ENCODE measurements at places on chromosomes 1 and 21. TPM values are rescaled to one million over a fixed set of nuclear protein-coding genes. Genes with fewer than 3 reads are reported as not detected.

DNA sequence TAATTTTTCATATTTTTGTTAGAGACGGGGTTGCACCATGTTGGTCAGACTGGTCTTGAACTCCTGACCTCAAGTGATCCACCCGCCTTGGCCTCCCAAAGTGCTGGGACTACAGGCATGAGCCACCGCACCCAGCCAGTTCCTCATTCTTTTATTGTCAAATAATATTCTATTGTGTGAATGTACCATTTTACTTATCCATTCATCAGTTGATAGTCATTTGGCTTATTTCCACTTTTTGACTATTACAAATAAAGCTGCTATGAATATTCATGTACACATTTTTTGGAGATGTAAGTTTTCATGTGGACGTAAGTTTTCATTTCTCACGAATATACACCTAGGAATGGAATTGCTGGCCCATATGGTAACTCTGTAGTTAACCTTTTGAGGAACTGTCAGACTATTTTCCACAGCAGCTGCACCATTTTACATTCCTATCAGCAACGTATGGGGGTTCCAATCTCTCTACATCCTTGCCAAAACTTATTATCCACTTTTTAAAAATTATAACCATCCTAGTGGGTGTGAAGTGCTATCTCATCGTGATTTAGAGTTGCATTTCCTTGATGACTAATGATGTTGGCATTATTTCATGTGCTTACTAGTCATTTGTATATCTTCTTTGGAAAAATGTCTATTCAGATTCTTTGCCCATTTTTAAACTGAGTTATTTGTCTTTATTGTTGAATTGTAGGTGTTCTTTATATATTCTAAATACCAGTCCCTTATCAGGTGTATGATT, 12.7 kb downstream of the PACC1 start:
- H3K36me3 ChIP-seq, result no peaks in the 10 kb centered on the region
- no peak overlapping the region for H3K4me3 ChIP-seq
- no peak for DNase-seq
- H3K27me3 ChIP-seq, result no peaks in the 10 kb centered on the region
- peak overlapping the region; percentile 55 for H3K27ac ChIP-seq
- H3K4me1 ChIP-seq, result peaks cover 20% of the 10 kb centered on the region

TMEM79 gene
- 12.9 TPM for total RNA-seq

DNA sequence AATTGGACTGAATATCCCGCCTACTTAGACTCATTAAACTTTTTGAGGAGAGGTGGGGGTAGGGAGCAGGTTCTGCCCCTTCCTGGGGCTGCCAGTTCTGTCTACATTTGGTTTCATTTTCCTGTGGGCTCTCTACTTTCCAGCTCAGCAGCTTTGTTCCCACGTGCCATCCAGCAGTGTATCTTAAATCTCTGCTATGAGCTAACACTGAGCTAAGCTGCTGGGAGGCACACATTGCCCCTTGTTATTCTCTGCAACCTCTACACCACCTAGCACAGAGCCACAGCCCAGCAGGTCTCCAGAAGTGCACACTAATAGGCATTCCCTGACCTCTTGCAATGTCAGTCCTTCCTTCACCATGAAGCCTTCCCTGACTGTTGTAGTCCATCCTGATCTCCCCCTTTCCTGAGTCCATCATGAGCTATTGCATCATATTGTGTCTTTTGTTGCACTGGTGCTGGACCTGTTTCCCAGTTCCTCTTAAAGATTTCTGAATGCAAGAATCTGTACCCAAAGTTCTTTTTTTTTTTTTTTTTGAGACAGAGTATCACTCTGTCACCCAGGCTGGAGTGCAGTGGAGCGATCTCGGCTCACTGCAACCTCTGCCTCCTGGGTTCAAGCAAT, 28.7 kb upstream of the NRDC start:
- H3K4me1 ChIP-seq, result peaks cover 6% of the 10 kb centered on the region
- DNase-seq, result no peak
- H3K27ac ChIP-seq, result no peak overlapping the region
- no peak overlapping the region for H3K4me3 ChIP-seq
- no peaks in the 10 kb centered on the region for H3K36me3 ChIP-seq

OPTC gene
- total RNA-seq, result not detected

TSPAN2 gene
- 6.0 TPM for total RNA-seq

- peak overlapping the region; percentile 10 for H3K4me3 ChIP-seq
- peaks cover 28% of the 10 kb centered on the region for H3K36me3 ChIP-seq
- peaks cover 8% of the 10 kb centered on the region for H3K4me1 ChIP-seq
Measured at GRCh38 chr21:46284077-46284644, 1.2 kb downstream of the MCM3AP start.

All from Calu3 (cell line).